Body of pancreas (tissue), 4 donors: ENCODE measurements at places on chromosomes 7 and 10. TPM values are rescaled to one million over a fixed set of nuclear protein-coding genes. Genes with fewer than 3 reads are reported as not detected.

Gene AGR3
- 13.2 TPM for total RNA-seq

Gene GIMAP4
- 13.0 TPM for total RNA-seq

Gene ANTXRL
- not detected for total RNA-seq

Gene ZSWIM8
- total RNA-seq, result 70.9 TPM

Gene ECHS1
- total RNA-seq, result 44.4 TPM

Gene OR6B1
- total RNA-seq, result not detected

- no peak for DNase-seq
These were observed 23.0 kb downstream of the DOCK1 start for GRCh38 chr10:126928274-126928673.

DNA sequence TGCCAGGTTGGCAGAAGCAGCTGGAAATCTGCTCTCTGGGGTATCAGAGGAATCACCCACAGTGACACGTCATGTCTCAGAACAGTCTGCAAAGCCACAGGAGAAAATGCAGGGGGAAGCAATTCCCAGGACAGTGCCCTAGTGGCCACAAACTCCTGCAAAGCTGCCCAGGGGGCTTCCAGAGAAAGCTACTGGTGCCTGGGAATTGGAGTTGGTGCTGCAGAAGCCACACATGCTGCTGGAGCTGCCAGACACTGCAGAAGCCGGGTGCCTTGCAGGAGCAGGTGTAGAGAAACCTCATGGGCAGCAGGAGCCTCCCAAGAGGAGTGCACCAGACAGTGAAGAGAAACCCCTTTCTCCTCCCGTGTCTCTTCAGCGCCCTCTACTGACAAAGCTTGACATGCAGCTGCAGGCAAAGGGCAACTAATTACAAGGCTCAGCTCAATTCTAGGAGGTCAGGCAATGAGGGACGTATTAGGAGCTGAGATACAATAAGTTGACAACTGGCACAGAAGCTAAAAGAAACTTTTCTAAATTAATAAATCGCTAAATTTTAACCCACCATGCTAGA, 30.2 kb upstream of the NUB1 start:
- no peak for DNase-seq

DNA sequence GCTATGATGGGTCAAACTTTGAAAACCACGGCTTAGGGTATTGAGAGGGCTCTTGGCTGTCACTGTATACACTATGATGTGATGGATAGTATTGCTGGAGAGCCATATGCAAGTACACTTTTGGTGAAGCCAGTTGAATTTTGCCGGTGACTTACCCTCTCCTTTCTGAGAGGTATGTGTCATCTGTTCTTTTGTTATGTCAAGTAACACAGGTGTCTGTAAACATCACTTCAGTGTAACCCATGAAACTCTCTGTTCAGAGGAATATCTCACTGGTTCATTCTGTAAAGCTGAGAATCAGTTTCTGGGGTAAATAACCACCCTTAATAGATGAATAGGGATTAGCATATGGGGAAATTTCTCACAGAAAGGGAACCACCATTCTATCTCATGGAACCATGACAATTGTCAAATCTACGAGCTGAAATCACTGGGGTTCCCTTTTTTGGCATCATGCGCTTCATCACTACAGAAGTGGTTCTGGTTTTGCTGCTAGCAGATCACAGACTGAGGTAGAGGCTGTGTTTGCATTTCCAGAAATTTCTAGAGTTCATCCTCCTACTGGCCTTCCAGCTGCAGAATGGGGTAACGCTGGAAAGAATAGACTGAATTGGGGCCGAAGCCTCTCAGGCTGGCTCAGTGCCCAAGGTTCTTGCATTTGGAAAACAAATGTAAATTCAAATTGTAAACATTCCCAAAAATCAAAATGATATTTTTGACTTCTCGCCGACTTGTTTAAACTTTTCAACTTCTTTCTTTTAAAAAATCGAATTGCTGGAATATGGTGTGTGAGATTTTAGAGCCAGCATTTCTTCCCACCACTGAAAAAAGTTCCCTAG, 83.3 kb upstream of the CREB5 start:
- DNase-seq, result no peak

GRCh38 chr10:31051703-31052102, 20.0 kb upstream of the ZNF438 start:
- DNase-seq, result no peak

GRCh38 chr10:31961277-31962074, 32.8 kb upstream of the ARHGAP12 start:
- peak; percentile 22 for DNase-seq

GRCh38 chr10:93319896-93320295, 162.2 kb downstream of the MYOF start:
- DNase-seq, result no peak

DNA sequence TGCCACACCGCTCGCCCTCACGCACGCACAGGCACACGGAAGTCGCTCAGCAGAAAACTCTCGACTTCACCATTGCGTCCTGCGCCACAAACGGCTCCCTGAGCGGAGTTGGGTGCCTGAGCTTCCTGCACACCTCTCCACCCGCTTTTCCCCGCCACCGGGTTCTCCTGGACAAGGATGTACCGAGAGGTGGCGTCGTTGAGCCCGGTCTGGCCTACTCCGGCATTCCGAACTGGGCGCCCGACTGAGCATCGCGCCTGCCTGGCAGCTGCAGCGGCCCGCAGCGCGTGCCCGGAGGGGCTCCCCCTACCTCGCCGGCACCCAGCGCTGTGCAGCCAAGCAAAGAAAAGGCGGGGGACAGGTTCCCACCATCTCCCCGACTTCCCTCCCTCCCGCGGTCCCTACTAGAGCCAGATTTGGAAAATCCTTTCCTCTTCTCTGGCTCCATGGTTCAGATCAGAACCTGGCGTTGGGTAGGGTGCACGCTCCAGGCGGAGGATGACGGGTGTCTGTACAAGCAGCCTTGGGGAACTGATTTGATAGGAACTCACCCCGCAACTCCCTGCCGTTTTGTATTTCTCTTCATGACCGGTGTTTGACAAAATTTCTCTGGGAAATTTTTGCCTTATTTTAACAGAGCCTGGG, 1.7 kb downstream of the SORCS3 start:
- DNase-seq, result peak; percentile 51

- DNase-seq, result no peak
These were observed 14.1 kb upstream of the MKX start for GRCh38 chr10:27759483-27760272.

DNA sequence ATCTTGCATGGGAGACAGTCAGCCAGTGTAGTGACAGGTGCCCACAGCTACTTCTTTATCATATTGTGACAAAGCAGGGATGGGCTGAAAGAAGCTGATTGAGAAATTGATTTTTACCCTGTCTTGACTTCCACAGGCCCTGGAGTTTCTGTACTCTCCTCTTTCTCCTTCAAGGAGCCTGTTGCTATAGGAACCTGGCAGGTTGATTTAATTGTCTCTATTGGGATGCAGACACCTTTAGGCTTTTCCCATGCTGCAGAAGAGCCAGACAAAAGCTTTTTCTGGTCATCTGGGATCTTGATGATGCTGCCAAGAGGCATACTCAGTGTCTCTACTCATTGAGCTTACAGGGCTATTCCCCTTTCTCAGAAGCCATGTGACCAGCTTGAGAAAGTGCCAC, 754.8 kb downstream of the KCNMA1 start:
- no peak for DNase-seq

- no peak for DNase-seq
These were observed 13.0 kb upstream of the CALU start for GRCh38 chr7:128726059-128726736.

DNA sequence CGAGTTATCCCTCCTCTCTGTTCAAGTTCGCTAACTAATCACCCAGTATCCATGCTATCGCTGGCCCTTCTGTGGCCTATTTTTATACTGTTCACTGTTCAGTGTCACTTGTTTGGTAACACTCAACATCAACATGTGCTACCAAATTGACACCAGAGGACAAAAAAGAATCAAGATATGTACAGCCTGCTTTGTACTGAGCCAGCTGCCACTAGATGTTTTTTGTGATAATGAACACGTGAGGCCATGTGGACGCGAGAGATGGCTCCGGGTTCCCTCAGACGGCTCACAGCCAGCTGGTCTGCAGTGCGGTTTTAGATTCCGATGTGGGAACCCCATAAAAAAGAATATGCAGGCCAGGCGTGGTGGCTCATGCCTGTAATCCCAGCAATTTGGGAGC, 21.2 kb downstream of the CAV1 start:
- no peak for DNase-seq

DNA sequence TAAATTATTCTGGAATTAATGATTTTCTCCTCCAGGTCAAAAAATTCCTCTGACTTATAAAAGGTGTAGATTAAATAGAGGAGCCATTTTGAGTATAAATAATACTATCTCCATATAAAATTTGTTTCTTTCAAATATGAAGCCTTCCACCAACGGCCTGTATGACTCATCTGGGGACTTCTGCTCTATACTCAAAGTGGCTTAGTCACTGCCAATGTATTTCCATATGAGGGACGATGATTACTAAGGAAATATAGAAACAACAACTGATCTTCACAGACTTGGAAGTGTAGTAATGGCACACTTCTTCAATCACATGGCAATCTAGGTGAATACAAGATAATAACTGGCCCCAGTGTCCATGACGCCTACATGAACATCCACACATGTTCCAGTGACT, 335.6 kb upstream of the HGF start:
- DNase-seq, result no peak

GRCh38 chr7:18906901-18907300, 210.5 kb downstream of the TWIST1 start:
- DNase-seq, result no peak

DNA sequence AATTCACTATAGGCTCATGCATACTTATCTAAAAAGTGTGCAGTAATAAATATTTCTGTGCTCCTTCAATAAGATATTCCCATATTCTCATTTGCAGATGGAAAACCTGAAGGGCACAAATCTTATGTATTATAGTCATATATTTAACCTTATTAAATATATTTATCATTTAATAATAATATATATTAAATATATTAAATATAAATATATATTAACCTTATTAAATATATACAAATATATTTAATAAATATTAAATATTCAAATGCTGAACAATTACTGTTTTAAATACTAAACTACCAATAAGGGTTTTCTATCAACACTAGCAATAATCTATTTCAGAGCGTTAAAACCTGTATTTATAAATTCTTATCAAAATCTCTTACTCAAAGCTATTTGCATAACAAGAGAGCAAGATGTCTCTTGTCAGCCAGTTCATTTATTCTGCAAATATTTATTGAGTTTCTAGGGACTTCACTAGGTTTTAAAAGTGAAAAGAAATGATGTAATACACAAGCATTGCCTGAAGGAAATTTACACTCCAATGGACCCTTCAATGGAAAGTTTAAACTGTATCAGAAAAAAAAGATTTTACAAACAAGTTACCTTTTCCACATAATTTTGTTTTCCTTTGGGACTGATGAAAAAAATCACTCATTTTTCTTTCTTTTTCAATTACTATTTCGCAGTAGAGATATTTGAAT, 159.2 kb downstream of the AGMO start:
- no peak for DNase-seq
